Lung (tissue), 17 donors: ENCODE measurements at places on chromosomes 3 and 15. TPM values are rescaled to one million over a fixed set of nuclear protein-coding genes. Genes with fewer than 3 reads are reported as not detected.

Gene RTP4
- total RNA-seq = 3.9 TPM

Gene NR2E3
- total RNA-seq = 0.26 TPM

Gene A4GNT
- not detected for total RNA-seq

Gene SAMMSON
- total RNA-seq = not detected

Gene FGF7
- total RNA-seq = 19.3 TPM

Gene SEMA3B
- total RNA-seq = 95.7 TPM

Gene FETUB
- not detected for total RNA-seq

Gene CCDC9B
- total RNA-seq = 42.1 TPM

Gene ZNF860
- 2.6 TPM for total RNA-seq

Gene CLCN2
- total RNA-seq = 8.7 TPM

Gene SPINT1
- 136 TPM for total RNA-seq
